ENCODE measurements at places on chromosomes 16 and 17.

- DNase-seq, result no peak
Observed at GRCh38 chr16:72875291-72876031, 172.5 kb downstream of the ZFHX3 start.

GRCh38 chr17:33014751-33015150 is 23.1 kb downstream of the SPACA3 start:
- DNase-seq, result no peak

DNA sequence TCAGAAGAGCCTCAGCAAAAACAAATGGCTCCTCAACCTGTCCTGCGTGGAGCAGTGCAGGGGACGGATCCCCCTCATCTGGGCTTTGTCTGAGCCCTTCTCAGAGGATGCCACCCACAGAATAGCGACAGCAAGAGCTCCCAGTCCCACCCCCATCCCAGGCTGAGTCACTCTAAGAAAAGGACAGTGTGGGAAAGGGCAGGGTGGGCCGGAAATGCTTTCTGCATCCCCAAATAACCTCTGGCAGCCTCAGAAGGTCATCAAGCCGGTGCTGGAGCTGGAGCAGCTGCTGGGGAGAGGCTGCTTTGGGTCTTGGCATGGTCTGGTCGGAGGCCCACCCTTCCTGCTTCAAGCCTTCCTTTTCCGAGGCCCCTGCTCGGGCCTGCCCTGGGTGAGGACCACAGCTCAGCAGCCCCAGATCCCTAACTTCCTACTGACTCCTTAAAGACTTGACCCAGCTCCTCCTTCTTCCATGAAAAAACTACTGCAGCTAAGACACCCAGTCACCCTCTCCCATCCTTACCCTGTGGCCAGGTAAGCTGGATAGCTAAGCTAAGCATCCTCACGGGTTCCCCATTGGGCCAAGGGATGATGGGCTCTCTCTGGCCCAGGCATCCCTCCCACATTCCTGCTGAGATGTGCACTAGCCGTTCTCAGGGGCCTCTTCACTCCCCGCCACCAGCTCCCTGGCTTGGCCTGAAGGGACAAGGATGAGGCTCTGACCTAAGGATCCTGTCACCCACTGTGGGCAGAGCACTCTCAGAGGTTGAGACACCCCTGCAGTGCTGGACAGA is 8.7 kb downstream of the SLC12A4 start:
- no peak for DNase-seq

GRCh38 chr17:45436625-45437464 is 4.2 kb upstream of the ARHGAP27 start:
- no peak for DNase-seq

DNA sequence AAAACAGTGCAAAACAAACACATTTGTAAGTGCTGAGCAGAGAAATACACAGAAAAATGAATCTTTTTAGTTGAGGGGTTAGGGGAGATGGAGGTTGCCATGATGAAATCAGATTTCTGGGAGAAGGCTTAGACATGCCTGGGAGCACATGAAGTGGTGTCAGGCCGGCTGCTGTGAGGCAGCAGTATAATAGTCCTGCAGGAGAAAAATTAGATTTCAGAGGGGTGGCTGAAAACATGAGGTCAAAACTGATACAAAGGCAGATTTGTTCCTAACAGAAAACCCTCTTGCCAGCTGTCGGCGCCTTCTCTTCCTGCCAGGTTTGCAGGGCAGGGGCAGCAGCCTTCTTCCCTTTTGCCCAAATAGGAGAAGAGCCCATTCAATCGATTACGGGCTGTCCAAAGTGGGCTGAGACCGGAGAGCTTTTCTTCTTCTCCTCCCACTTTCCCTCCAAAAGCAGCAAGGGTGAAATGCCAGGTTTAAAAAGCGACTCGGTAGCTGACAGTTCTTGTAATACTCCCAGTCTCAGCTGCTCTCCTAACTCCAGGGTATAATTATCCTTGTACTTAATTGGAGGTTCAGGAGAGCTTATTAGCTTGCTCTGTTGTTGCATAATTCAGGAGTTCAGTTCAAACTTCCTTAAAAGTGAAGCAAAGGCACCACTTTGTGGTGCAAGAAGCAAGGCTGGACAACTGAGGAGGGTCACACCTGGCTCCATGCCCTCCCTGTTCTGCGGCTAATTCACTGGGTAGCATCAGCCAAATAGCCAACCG is 80.0 kb downstream of the PCTP start:
- no peak for DNase-seq

DNA sequence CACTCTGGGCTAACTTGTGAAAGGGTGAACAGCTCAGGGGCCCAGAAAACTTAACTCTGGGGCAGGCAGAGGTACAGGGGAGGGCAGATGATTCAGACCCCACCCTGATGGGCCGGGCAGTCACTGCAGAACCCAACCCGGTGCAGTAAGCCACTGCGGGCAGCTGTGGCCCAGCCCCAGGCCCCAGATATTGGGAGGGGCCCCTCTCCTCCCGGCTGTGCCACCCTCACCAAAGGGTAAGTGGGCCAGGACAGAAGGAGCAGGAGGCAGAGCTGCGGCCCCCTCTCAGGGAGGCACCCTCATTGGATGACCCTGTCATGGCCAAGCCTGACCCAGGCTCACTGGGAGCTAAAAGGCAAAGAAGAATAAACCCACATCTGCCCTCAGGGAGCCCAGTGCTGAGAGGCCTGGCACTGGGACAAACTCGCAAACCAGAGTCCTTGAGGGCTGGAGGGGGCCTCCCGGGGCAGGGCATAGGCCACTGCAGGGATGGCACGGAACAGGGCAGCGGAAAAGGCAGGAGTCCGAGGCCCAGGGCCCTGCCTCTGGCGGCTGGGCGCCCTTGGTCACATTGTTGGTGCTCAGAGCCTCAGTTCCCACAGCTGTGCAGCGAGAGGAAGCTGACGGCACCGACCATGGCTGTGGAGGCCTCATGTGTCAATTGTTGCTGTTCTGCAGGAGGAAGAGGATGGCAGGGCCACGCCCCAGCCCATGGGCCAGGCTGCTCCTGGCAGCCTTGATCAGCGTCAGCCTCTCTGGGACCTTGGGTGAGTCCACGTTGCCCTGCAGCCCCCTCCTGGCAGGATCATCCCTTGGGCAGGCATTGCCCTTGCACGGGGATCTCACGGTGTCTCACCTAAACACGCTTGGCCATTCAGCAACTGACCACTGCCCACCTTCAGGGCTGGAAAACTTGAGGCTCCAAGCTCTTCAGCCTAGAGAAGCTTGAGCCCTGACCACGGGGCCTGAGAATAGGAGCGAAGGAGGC is 3.1 kb downstream of the ITGB4 start:
- no peak for DNase-seq

- no peak for DNase-seq
Observed at GRCh38 chr17:1574697-1575471, 12.3 kb upstream of the PITPNA start.

DNA sequence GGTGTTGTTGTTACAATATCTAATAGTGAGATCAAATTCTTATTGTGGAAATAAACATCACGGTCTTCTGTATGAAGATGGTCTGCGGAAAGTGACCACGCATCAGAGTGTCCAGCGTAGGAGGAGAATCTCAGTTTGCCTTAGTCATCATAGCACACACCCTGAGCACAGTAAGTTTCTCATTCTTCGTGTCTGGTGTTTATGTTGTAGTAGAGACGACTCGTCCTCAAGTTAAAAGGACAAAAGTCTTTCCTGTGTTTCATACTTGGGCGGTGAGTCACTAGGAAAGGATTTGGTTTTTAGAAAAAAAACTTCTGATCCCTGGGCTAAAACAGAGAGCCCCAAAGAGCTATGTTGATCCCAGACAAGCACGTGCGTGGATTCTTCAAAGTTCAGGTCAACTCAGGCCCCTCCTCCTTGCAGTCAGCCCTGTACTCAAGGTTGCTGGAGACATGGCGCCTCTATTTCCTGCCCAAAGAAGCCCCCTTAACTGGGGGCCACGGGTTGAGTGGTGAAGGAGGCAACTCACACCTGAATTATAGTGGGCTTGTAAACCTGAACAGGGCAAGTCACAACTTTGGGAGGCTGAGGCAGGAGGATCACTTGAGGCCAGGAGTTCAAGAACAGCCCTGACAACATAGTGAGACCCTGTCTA is 170.4 kb downstream of the ZFHX3 start:
- no peak for DNase-seq

- no peak for DNase-seq
Observed at GRCh38 chr17:33019161-33019890, 27.7 kb downstream of the SPACA3 start.

GRCh38 chr17:14925498-14925897 is 339.6 kb downstream of the PMP22 start:
- DNase-seq, result no peak

DNA sequence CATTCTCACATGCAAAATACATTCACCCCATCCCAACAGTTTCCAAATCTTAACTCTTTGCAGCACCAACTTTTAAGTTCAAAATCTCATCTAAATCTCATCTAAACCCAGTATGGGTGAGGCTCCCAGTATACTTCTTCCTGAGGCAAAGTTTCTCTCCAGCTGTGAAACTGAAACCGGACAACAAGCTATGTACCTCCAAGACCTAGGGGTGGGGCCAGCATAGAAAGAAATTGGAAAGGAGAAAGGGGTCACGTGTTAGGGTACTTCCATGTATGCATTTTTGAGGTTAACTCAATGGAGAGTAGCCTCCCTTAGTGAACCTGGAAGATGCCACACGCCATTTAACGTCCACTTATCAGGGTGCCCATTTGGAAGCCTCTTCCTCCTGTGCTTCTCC is 23.9 kb upstream of the LRRC75A start:
- DNase-seq, result no peak

GRCh38 chr17:55140809-55141208 is 124.0 kb upstream of the HLF start:
- DNase-seq, result no peak

DNA sequence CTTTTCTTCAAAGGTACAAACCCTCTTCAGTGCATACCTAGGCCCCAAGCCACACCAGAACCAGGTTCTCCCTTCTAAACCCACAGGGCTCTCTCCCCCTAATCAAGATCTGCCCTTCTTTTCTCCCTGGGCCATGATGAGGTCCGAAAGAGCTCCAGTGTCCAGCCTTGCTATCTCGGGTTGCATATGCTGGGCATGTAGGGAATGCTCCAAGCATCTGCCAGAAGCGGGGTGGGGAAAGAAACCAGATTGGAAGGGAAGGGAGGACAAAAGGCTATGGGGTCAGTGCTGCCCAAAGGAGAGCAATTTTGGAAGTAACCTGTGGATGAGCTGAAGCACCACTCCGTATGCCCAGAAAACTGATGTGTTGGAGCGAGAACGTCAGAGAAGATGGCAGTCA is 2.3 kb downstream of the CTDNEP1 start:
- no peak for DNase-seq

DNA sequence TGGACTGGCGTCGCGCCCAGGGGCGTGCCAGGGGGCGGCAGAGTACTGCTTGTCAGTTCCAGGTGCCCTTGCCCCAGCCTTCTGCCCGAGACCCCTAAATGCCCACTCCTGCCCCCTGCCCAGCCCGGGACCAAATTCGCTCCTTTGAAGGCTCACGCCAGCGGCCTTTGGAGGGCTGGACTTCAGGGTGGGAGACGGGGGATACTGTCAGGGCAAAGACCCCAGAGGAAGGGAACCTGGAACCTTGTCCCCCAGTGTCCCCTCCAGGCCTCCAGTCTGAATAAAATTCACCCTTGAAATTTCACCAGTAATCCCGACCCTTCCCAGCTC is 737 bp downstream of the OTOP3 start:
- no peak for DNase-seq

DNA sequence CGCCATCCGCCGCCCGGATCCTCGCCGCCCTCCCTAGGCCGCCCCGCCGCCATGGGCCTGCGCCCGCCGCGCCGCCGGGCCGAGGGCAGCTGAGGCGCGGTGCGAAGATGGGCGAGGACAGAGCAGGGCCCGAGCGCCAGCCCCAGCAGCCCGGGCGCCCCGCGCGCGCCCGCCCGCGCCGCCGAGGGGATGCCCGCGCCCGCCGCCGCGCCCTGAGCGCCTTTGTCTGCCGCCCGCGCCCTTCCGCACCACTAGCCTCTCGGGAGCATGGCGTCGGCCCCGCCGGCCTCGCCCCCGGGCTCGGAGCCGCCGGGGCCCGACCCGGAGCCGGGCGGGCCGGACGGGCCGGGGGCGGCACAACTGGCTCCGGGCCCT is 278 bp downstream of the RAB11FIP3 start:
- no peak for DNase-seq

Data from activated T-helper 1 cell treated with anti-CD3 and anti-CD28 coated beads, Interleukin-2, amount 50 U/mL, for 16 hours (primary cell).